ENCODE measurements at places on chromosomes 12 and 14. TPM values are rescaled to one million over a fixed set of nuclear protein-coding genes. Genes with fewer than 3 reads are reported as not detected.

GRCh38 chr12:16984484-16984883 lies 378.5 kb upstream of the LMO3 start:
- DNase-seq: no peak

GRCh38 chr14:72619111-72619571 lies 274.8 kb downstream of the DPF3 start:
- no peak for DNase-seq

- no peak for DNase-seq
These were observed 123.0 kb downstream of the SCARB1 start for GRCh38 chr12:124740691-124741137.

DNA sequence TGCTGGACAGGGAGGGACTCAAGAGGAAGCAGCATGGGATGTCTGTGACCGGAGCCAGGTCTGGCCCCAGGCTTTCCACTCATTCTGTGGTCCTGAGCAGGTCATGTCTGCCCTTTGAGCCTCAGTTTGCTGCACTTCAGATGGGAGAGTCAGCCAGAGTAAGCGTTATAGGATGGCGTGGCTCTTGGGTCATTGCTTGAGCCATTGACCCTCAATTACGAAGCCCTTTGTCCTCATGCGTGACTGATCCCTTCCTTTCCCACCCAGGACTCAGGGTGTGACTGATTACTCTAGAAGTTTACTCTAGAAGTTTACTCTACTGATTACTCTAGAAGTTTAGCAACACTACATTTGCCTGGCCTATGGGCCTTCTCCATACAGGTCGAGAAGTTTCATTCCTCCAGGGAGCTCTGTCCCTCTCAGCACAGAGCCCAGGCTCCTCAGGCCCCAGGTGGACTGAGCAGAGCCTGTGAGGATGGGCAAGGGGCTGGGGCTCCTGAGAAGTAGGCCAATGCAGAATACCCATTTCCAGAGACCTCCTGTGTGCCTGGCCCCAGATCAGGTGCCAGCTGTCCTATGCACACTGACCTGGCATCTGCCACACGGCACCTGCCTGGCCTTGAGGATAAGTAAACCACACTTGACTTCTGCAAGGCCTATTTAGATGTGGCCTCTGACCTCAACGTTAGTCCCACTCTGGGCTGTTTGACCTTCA lies 7.6 kb upstream of the IFI27 start:
- no peak for DNase-seq

- DNase-seq: no peak
These were observed 224.9 kb downstream of the NTF3 start for GRCh38 chr12:5656836-5657235.

DNA sequence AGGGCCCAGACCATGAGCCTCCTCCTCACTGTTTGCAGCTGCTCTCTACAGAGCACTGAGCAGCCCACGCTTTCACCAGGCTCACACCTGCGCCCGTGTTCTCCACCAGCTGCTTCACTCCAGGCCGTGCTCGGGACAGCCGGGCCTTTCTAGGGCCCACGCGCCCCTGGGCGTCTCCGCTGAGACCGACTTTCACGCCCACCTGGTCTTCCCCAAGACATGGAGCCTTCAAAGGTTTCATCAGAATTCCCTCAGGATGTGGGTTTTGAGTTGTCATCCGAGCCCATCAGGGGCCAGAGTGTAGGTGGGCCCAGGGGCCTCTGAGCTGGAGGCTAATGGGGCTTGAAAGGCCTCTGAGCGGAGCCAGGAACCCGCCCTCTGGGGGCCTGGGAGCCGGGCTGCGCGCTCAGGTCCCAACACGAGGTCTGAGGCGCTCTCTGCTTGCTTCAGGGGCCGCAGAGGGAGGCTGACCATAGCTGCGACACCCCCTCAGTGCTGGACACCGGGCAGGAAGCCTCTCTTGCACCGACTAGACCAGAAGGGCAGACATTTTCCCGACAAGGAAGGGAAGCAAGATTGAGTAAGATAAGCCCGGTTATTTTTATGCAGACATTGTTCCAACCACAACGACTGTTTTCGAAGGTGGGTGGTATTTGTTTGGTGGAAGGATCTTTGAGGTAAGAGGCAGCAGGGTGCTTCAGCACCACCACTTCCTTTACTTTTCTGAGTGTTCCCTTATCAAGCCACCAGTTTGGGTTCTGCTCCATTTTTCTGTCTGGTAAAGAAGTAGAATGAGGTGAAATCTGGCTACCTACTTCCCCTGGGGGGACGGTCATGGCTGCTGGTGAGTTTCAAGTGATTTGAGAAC lies 125.0 kb upstream of the FUT8 start:
- no peak for DNase-seq

DNA sequence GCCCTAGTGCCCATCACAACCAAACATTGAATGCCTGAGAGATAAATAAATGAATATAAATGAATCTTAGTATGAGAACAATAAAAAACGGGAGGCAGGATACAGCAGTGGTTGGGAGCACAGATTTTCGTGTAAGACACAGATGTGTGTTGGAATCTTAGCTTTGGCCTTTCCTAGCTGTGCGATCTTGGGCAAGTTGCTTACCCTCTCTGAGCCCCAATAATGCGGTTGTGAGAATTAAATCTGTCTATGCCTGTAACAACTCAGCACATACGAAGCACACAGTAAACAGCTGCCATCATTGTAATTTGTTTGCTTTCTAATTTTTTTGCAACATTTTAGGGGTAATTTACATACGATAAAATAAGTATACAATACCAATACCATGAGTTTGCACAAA lies 89.8 kb downstream of the SRRM4 start:
- DNase-seq: no peak

- DNase-seq: no peak
These were observed 325.1 kb downstream of the ALG10 start for GRCh38 chr12:34347367-34347766.

DNA sequence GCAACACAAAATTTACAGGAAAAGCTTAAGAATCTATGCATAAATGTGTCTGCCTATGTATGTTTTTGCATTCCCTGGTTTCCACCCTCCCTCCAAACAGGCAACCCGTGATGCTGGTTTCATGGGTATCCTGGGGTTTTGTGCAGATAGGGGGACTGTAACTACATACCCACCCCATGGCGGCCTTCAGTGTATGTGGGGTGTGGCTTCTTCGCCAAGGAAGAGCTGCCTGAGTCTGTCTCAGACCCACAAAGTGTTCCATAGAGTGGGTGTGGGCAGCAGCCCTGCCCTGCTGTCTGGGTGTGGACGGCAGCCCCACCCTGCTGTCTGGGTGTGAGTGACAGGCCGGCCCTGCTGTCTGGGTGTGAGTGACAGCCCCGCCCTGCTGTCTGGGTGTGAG lies 174.8 kb downstream of the ADGRD1 start:
- no peak for DNase-seq

The A2M gene
- 2.0 TPM for total RNA-seq
